ENCODE measurements at places on chromosomes 12 and 14.

- DNase-seq: no peak
Measured at GRCh38 chr12:70367258-70368141, 1.4 kb downstream of the KCNMB4 start.

DNA sequence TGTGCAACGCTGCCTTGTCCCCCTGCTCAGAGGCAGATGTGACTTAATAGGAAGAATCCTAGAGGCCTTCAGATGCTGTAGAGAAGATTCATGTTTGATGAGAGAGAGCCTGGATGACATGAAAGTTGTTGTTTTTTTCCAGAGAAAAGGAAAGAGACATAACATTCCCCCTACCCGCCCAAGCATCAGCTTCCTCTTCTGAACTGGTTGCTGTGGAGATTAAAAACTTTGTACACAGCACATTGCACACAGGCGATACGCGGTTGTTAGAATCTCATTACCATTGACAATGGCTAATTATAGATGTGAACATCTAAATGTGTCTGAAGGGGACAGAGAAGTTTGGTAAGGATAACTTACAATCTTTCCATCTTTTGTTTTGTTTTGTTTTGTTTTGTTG, 13.6 kb upstream of the ETFBKMT start:
- no peak for DNase-seq

DNA sequence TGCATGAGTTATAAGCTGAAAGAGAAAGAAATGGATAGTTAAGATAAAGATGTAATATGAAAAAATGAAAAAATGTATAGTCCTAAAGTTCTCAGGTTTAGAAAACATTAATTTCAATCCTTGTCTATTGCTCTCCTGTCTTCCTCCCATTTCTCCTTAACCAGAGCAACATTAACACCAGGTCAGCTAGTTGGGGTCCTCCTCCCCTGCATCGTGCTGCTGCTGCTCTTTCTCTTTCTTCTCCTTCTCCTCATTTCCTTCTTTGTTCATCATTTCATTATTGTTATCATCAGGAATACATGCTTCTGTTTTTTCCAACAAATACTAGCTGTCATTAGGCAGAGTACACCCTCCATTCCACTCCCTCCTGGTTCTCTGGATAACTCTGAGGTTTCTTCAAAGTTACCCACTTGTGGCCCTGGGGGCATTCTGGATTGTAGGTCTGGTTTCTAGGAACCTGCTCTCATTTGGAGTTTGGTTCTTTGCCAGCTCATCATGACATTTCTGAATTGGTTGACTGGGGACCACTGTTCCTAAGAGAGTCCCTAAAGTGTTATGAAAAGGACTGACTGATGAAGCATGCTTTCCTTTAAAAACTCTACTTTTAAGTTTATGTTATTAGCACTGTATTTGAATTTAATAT, 17.0 kb downstream of the ACSS3 start:
- DNase-seq: no peak

- no peak for DNase-seq
Measured at GRCh38 chr14:52874389-52874788, 76.5 kb downstream of the FERMT2 start.

GRCh38 chr12:114992443-114992842, 308.5 kb upstream of the TBX3 start:
- DNase-seq: no peak

GRCh38 chr12:2959505-2960389, 550 bp downstream of the TEAD4 start:
- peak; percentile 28 for DNase-seq

- peak; percentile 18 for DNase-seq
Measured at GRCh38 chr12:64256166-64256800, 34.2 kb upstream of the KICS2 start.

GRCh38 chr14:83883732-83884131, 1646.2 kb upstream of the FLRT2 start:
- no peak for DNase-seq

GRCh38 chr14:100362311-100362927, 39.3 kb downstream of the SLC25A47 start:
- DNase-seq: no peak

DNA sequence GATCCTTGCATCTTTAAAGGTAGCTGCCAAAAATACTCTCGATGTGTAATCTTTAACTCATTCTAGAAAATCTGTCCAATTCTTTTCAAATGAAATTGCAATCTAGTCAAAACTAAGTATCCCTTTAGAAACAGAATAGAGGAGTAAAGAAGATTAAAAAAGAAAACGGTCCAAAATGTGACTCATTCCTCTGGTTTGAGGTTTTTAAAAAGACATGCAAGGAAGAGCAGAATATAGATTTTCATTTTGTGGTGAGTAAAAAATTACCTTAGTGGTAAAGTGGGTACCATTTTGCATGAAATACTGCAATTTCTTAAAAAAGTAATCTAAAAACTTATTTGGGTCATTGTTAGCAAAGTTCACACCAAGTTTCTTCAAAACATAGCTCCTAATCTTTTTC, 108.4 kb downstream of the BRMS1L start:
- no peak for DNase-seq

- DNase-seq: no peak
Measured at GRCh38 chr14:20679907-20680306, 4.5 kb upstream of the RNASE4 start.

GRCh38 chr14:85530626-85531025, 682 bp downstream of the FLRT2 start:
- DNase-seq: no peak

DNA sequence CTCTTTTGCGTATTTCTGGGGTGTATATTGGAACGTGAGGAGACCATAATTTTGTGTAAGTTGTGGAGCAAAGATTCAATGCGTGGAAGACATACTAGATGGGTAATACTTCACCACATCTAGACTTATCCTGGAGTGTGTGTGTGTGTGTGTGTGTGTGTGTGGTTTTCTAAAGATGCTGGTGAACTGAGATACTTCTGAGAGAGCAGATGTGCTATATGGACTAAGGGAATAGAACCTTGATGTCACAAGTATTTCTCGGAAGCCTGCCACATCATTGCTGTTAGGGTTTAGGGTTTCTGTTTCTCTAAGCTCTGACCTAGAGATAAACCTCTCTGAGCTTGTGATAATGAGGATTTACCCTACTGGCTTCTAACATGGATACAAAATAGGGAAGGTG, 138.8 kb downstream of the DACT1 start:
- no peak for DNase-seq

GRCh38 chr14:73091044-73091443, 32.7 kb downstream of the RBM25 start:
- DNase-seq: no peak

- DNase-seq: no peak
Measured at GRCh38 chr14:92952481-92953298, 29.7 kb downstream of the CHGA start.

DNA sequence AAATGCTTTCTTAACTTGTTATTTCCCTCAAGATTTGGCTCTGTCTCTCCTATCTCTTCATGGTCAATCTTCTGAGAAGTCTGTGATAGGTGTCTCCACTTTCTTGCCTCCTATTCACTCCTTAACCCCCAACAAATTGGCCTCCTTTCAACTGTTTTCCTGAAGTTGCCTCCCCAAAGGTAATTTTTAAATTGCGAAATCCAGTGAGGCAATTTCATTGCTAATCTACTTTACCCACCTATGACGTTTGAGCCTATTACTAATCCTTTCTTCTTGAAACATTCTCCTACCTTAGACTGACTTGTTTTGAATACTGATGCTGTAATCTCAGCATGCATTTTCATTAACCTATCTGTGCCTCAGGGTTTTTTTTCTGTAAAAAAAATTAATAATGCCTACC, 6.0 kb upstream of the KCNH5 start:
- no peak for DNase-seq

- DNase-seq: no peak
Measured at GRCh38 chr12:65466911-65467310, 188.4 kb downstream of the MSRB3 start.

GRCh38 chr12:93308281-93308680, 69.4 kb upstream of the NUDT4 start:
- no peak for DNase-seq

- DNase-seq: no peak
Measured at GRCh38 chr12:47080725-47081502, 1.2 kb upstream of the AMIGO2 start.

GRCh38 chr12:60012659-60013058, 416.8 kb downstream of the SLC16A7 start:
- no peak for DNase-seq

DNA sequence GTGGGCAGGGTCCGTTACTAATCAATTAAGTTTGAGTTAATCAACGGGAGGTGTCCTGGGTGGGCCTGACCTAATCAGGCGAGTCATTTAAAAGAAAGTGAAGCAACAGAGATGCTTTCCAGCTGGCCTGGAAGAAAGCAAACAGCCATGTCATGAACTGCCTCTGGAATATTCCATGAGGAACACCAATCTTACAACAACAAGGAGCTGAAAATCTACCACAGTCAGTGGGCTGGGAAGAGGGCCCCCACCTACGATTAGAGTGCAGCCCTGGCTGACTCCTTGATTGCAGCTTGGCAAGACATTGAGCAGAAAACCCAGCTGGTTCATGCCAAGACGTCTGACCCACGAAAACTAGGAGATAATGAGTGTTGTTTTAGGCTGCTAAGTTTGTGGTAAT, 56.2 kb downstream of the SSPN start:
- DNase-seq: no peak

DNA sequence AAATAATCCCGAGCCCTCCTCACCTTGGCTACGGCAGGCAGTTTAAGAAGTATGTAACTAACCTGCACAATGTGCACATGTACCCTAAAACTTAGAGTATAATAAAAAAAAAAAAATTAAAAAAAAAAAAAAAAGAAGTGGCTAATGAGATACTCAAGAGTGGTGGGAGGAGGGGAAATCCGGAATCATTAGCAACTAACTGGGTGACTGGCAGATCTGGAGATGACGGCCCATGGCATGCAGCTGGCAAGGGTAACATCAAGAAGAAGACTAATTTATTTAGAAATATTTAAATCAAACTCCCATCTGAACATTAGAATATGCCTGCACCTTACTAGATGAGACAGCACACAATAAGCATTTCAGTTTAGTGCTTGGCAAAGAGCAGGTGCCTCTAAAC, 52.3 kb upstream of the TMCC3 start:
- DNase-seq: no peak

GRCh38 chr14:105665951-105666277, 139.5 kb downstream of the TMEM121 start:
- no peak for DNase-seq

GRCh38 chr14:35384455-35385041, 20.0 kb downstream of the NFKBIA start:
- DNase-seq: peak; percentile 66

GRCh38 chr12:27335364-27336281, 3.0 kb downstream of the BMAL2 start:
- DNase-seq: no peak

DNA sequence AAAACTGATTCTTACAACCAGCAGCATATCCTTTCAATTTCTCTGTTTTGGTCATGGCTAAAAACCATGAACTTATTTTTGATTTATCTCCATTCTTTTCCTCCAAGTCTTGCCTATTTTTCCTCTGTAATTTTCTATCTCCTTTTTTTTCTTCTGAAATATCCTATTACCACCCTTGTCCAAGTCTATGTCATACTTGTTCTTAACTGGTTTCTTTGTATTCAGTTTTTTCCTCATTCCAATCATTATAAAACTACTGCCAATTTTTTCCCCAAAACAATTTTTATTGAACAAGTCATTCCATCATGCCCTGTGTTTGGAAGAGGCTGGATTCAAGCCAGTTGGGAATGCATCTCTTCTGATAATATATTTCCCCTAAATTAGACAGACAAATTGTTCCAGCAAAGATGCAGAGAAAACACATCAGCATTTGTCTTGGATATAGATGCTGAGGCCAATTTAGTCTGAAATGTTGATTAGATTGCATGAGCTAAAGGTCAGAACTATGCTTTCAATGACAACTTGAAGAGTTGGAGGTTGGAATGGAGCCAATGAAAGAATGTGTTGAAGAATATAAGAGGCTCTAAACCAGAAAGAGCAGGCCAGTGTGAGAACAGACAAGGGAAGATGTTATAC, 30.7 kb downstream of the OTOGL start:
- DNase-seq: peak; percentile 47

- DNase-seq: no peak
Measured at GRCh38 chr12:53659571-53659981, 16.3 kb downstream of the ATP5MC2 start.

DNA sequence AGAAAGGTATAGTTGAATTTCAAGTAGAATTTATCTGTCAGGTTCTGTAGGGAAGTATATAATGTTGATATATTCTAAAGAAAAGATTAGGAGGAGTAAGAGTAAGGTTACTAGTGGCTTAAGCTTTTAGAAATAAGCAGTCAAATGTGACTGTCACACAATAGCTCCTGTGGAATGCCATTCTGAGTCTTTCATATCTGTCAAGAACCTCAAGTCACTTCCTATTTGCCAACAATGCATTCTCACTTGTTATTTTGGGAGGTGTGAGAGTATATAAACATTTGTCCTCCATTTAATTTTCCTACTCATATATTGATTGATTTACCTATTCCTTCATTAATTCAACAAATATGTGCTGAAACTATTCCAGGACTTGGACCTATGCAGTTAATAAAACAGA, 11.7 kb downstream of the CLEC9A start:
- DNase-seq: no peak

- no peak for DNase-seq
Measured at GRCh38 chr12:1838994-1839365, 18.6 kb downstream of the LRTM2 start.

DNA sequence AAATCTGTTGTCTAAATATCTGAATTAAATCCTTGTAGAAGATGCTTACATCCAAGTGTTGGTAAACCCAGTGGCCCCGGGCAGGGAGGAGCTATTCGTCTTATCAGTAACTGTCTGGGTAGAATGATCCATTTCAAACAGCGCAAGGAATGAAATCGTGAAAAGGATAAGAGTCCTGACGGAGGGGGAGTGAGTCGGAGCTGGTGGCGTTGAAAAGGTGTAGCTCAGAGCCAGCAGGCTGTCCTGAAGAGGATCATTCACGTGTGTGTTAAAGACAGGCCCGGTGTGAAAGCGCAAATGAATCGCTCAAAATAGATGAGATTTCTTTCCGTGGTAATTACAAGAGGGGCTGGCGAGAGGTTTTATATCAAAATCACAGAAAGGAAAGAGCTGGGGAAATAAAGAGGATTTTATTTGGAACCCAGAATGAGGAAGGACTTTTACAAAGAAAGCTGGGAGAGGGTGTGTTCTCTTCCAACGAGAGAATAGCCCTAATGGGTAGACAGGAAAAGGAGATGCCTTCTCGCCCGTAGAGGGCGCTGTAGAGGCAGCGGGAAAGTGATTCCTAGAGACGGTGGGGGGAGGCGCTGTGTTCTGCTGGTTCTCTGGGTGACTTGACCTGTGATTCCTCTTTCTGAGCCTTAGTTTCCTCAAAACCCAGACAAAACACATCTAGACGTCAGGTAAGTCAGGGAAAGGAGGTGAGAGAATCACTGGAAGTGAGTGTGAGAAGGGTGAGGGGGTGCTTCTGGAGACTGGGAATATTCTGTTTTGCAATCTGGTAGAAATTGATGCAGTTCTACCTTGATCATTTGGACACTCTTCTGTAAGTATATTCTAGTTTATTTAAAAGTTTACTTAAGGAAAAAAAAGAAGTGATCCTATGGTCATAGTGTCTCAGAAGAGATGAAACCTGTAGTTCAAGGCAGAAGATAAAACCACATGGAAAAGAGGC, 39.3 kb downstream of the SRRM4 start:
- DNase-seq: no peak

All from AG09319 (cell line).